ENCODE measurements at places on chromosomes 12 and 14.

DNA sequence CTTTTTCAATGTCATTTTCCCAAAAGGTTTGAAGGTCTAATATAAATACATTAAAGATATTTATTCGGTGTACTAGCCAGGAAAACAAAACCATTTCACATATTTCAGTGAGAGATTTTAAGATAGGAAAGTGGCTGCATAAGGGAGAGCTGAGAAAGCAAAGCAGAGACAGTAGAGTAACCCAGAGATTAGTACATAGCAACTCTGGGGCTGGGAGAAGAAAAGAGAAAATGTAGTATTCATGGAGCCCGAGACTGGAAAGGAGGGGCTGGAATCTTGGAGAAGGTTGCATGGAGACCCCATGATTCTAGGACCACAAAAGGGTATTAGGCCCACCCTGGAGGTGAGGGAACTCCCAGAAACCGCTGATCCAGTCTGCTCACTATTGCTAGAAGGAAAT, 236.9 kb downstream of the PAWR start:
- no peak for DNase-seq

DNA sequence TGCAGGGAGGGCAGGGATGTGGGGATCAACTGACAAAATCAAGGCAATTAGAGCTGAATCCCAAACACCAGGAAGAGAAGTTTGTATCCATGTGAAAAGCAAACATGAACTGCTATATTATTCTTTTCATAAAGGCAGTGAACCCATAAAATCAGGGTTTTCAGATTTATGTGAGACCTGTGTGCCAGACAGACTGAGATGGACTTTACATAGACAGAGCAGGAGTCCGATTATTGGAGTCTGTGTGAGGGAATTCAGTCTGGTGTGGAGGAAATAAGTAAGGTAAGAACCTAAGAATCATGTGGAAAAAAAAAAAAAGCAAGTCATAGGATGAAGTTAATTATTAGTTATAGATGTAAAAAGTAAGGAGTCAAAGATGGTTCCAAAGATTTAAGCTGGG, 45.1 kb upstream of the SYCP3 start:
- no peak for DNase-seq

DNA sequence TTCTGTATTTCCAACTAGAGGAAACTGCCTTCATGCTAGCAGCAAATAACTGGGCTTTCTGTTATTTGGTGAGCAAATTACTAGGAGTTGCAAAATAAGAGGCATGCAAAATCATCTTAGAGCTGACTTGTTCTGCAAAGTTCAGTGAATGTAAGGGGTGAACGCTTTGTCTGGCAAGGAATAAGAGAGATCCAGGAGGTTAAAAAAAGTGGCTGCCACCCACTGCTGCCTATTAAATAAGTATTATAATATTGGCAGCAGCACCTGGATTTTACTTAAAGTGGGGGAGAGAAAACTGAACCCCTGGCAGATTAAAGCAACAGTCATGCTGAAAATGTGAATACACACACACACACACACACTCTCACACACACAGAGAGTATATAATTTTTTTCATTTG, 557.0 kb downstream of the FLRT2 start:
- DNase-seq, result no peak

GRCh38 chr12:122935318-122935717, 30.9 kb downstream of the ABCB9 start:
- no peak for DNase-seq

GRCh38 chr14:23370221-23370620, 2.4 kb upstream of the IL25 start:
- no peak for DNase-seq

GRCh38 chr14:91277546-91278382, 33.3 kb upstream of the GPR68 start:
- peak; percentile 28 for DNase-seq

GRCh38 chr14:71726580-71727021, 205.6 kb upstream of the RGS6 start:
- no peak for DNase-seq

DNA sequence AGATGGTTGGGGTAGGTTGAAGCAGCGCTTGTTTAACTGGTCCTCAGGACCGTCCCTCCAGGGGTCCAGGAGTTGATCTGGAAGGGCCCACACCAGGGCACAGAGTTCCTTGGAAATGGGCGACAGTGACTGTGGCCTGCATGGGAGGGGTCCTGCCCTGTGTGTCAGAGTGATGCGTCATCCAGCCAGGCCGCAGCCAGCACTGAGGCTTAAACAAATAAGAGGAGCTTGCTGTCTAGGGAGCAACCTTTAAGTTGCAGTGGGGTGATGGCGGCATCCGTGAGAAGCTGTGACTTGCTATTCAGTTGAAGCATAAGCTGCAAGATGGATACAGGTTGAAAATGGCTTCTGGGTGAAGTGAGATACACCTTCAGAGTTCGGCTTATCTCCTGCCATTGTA, 20.2 kb downstream of the DCAF4 start:
- DNase-seq, result no peak

GRCh38 chr14:21768116-21768874, 94.7 kb upstream of the OR4E1 start:
- DNase-seq, result peak; percentile 42

DNA sequence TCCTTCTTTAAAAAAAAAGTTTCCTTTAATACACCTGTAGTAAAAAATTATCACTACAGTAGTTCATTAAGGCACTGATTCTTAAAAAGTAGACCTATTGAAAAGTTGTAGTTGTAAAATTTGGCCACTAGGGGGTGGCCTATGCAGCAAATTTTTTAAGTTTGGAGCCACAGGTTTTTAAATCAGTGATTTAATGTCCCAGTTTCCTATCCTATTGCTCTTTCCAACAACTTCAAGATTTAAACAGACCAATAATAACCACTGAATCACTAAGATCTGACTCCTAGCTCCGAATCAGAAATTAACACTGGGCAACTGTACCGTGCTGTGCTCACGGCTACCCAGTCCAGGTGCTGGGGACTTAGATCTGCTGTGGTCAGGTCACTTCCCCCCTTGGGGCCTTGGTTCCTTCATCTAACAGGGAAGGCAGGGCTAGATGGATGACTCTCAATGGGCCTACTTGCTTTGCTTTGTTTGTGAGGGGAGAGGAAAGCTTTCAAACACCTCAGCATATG, 279.3 kb downstream of the MED13L start:
- peak; percentile 35 for DNase-seq

- no peak for DNase-seq
Observed at GRCh38 chr14:98949051-98949450, 322.9 kb downstream of the BCL11B start.

DNA sequence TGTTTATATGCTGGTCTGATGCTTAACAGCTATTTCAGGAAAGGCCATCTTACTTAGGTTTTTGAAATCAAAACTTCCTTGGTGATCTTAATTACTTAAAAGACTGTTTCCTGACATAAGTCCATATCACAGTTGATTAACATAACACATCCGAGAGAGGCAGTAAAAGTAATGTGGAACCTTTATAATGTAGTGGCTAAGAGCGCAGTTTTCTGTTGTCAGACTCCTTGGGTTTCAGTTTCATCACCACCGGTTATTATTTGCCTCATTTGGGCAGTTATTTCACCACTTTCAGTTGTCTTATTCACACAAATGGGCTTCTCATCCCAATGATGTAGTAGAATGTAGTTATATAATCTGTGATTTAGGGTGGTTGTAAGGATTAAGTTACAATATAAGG, 30.9 kb downstream of the TBC1D15 start:
- DNase-seq, result no peak

DNA sequence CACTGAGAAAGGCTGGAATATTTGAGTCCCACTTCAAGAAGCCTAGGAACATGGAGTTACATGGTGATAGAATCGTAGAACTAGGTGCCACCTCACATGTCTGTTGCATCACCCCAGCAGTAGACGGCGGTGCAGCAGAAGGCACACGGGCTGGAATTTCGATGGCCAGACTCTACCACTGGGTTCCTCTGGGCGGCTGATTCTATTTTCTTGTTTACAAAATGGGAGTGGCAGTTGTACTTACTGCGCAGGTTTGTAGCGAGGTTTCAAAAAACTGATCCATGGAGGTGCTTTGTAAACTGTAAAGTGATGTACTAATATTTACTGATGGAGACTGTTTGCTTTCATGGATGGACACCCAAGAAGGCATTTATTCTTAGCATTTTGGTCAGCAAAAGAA, 45.7 kb downstream of the WDR20 start:
- no peak for DNase-seq

DNA sequence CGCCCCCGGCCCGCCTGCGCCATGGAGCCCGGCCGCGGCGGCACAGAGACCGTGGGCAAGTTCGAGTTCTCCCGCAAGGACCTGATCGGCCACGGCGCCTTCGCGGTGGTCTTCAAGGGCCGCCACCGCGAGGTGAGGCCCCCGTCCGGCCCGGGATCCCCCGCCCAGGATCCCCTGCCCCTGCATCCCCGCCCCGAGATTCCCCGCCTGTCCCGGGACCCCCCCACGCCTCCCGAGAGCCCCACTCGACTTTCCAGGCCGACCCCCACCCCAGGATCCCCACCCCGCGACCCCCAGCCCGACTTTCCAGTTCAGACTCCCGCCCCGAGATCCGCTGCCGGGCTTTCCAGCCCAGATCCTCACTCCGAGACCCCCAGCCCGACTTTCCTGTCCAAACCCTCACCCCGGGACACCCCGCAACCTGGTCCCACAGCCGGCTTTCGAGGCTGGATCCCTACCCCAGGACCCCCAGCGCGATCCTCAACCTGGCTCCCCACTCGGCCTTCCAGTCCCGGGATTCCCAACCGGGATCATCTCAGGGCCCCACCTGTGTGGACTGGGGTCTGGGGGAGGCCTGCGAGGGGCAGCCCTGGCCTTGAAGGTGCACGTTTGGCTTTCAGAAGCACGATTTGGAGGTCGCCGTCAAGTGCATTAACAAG, 688 bp downstream of the ULK1 start:
- DNase-seq, result no peak

GRCh38 chr12:43856972-43857371, 21.1 kb downstream of the TMEM117 start:
- DNase-seq, result no peak

All from RWPE1 (cell line).